Stimulated activated CD8-positive, alpha-beta memory T cell treated with anti-CD3 and anti-CD28 coated beads, Interleukin-7, amount 100 ng/mL, for 1 hour (primary cell): ENCODE measurements at places on chromosomes 16 and 17.

DNA sequence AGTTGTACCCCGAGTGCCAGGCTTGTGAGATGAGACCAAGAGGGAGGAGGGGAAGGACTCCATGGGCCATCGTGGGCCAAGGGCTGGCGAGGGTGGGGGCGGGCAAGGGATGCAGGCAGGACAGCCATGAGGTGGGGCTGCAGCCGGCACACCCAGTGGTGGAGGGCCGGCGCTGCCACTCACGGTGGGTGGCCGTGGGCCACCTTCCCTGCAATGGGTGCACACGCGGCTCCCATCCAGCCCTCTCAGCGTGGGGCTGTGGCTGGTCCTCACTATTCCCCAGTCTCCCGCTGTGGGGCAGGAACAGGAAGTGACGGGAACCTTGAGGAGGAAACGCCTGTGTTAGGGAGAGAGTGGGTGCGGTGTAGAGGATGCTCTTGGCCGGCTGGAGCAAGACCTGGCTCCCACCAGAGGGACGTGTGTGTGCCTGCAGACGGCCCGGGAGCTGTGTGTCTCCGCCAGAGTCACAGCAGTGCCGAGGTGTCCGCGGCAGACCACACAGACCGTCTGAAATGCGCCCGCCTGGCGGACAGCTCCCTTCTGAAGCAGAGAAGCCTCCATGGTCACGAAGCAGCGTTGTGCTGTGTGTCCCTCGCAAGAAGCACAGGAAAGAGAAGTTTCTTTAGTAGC is 23.6 kb downstream of the CIBAR2 start:
- no peak for DNase-seq

- DNase-seq: no peak
These were observed 3.2 kb upstream of the SCRN2 start for GRCh38 chr17:47844227-47844626.

GRCh38 chr16:28984619-28985135 is at the start of gene LAT:
TSS of gene LAT (plus strand) at chr16:28985052. CDS start at chr16:28985418, 366 bp downstream.
- peak; percentile 53 for DNase-seq

- no peak for DNase-seq
These were observed 13.0 kb downstream of the MED24 start for GRCh38 chr17:40041196-40041595.

- no peak for DNase-seq
These were observed 291.4 kb downstream of the SEC14L1 start for GRCh38 chr17:77432034-77432661.

DNA sequence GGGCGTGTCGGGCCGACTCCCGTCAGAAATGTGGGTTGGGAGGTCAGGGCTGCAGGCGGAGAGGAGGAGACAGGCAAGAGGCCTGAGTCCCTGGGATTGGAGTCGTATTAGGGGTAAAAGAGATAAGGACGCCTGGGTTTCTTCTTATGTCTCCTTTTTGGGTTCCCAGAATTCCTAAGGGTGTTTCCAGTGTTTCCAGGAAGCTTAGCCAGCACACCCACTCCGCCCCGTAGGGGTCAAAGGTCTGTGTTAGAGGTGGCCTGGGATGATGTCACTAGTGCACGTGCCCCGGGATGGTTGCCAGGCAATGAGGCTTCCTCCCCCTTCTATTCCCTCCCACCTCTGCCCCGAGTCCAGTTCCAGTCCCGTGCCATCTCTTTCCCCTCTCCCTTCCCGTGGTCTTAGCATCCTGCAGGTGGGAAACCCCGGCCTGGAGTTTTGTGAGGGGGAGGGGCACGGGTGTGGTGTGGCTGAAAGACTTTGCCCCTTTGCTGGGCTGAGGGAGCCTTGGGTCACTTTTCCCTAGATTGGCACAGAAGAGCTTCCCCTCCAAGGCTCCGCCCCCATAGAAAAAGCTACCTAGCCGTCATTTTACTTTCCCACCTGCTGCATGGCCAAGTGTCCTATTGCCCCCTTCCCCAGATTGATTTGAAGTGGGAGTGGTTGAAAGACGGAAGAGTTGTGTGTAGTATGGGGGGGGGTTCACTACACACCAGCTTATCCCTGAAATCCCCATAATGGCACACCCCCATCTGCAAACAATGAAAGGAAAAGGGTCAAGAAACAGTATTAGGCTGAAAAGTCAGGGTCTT is 2.8 kb downstream of the KDM6B start:
- DNase-seq: no peak
